ENCODE measurements at places on chromosomes 16 and 17.

DNA sequence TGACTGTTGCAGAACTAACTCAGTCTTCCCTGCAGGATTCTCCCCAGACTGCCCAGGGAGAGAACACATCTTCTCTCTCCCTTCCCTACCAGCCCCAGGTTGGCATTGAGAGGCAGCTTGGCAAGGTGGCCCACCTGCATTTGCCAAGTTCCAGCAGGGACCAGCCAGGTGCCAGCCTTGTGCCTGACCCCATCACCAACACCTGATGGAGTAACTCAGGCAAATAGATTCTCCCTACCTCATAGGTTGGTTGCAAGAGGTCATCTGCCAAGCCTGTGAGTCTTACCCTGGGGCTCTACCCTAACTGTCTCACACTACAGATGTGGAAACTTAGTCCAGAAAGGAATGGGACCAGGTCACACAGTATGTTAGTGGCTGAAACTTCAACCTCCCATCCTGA is 20.4 kb downstream of the BEAN1 start:
- no peak for DNase-seq

- DNase-seq, result no peak
Measured at GRCh38 chr16:66741169-66741900, 10.1 kb downstream of the DYNC1LI2 start.

- DNase-seq, result no peak
Measured at GRCh38 chr16:51440131-51440889, 289.2 kb upstream of the SALL1 start.

- DNase-seq, result no peak
Measured at GRCh38 chr17:8649157-8650118, 18.9 kb upstream of the MYH10 start.

- no peak for DNase-seq
Measured at GRCh38 chr17:69088643-69089200, 28.0 kb upstream of the ABCA9 start.

Measured in stimulated activated naive CD8-positive, alpha-beta T cell treated with anti-CD3 and anti-CD28 coated beads, Interleukin-15, amount 100 ng/mL, for 72 hours (primary cell).